Vein endothelial cell (primary cell): ENCODE measurements at places on chromosomes 3 and 15. TPM values are rescaled to one million over a fixed set of nuclear protein-coding genes. Genes with fewer than 3 reads are reported as not detected.

The TATDN2 gene
- total RNA-seq, result 18.0 and 20.2 TPM in 2 replicates

The EBLN2 gene
- 7.5 and 7.8 TPM in 2 replicates for total RNA-seq

The ACTL6A gene
- 47.4 and 73.2 TPM in 2 replicates for total RNA-seq

The CDCP1 gene
- 0.96 and 0.98 TPM in 2 replicates for total RNA-seq

The RBMS3 gene
- total RNA-seq, result 49.6 and 69.6 TPM in 2 replicates

The COMMD2 gene
- 26.5 and 41.4 TPM in 2 replicates for total RNA-seq

The FYTTD1 gene
- 44.1 and 63.9 TPM in 2 replicates for total RNA-seq

The EPHA3 gene
- under 0.01 TPM in 1 of 2 replicates, not detected in the other for total RNA-seq

The LRRC31 gene
- not detected in 2 replicates for total RNA-seq
